Thymus (tissue), 14 donors: ENCODE measurements at places on chromosomes 7 and 10.
A peak's percentile ranks its signal among the peaks of the same experiment; 100 is the strongest.

- no peak for DNase-seq
- H3K27ac ChIP-seq: no peak overlapping the region
- no peaks in the 10 kb centered on the region for H3K27me3 ChIP-seq
- no peak overlapping the region for H3K4me3 ChIP-seq
Measured at GRCh38 chr10:77533887-77534278, 103.7 kb downstream of the KCNMA1 start.

- DNase-seq: no peak
- peaks cover 15% of the 10 kb centered on the region for H3K27me3 ChIP-seq
- H3K27ac ChIP-seq: no peak overlapping the region
- H3K4me1 ChIP-seq: no peaks in the 10 kb centered on the region
- H3K4me3 ChIP-seq: no peak overlapping the region
Measured at GRCh38 chr10:48606530-48607355, 1.9 kb upstream of the ARHGAP22 start.

DNA sequence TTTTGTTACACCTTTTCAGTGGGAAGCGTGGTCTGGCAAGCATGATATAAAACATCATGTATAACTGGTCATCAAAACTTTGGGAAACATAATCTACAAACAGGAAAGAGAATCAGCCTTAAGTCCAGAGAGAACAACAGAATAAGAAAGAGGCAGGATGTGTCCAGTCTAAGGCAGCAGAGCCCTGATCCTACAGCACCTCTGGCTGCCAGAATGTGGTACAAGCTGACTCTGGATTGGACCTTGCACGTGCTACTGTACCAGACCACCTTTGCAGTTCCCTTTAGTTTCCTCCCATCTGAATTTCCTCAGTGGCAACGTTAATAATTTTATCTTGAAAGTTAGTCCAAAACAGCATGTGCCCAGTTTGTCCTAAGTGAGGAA is 824.6 kb upstream of the IGFBP3 start:
- H3K27ac ChIP-seq: no peak overlapping the region
- no peaks in the 10 kb centered on the region for H3K27me3 ChIP-seq
- no peak overlapping the region for H3K4me3 ChIP-seq
- DNase-seq: no peak

DNA sequence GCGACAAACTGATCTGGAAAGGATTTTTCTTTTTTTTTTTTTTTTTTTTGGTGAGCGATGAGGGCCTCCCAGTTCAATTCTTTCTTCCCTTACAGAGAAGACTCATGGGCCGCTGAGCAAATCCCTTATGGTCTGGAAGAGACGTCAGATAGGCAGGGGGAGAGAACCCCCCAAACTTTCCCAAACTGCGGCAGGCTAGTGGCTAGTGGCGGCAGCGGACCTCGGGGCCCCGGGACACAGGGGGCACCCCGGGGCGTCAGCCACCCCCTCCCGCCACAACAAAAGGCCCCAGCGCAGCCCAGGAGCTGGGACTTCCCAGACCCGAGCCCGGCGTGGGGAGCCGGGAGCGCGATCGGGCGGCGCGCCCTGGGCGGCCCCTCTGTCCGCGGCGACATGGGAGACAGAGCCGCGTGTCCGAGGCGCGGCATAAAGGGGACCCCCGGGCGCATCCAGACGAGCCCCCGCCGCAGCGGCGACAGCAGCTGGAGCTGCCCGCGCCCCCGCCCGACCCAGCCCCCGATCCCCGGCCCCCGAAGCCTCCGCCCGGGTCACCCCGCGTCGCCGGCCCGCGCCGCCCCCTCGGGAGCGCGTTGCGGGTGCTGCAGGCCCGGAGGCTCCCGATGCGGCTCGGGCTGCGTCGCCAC is 755 bp downstream of the FAM171A1 start:
- no peak overlapping the region for H3K27ac ChIP-seq
- peaks cover 10% of the 10 kb centered on the region for H3K4me1 ChIP-seq
- peak overlapping the region; percentile 26 for H3K4me3 ChIP-seq
- H3K27me3 ChIP-seq: peaks cover 65% of the 10 kb centered on the region
- no peaks in the 10 kb centered on the region for H3K36me3 ChIP-seq
- no peak for DNase-seq

- no peaks in the 10 kb centered on the region for H3K4me1 ChIP-seq
- DNase-seq: no peak
- H3K4me3 ChIP-seq: no peak overlapping the region
- no peaks in the 10 kb centered on the region for H3K36me3 ChIP-seq
Measured at GRCh38 chr10:121049489-121049888, 198.3 kb downstream of the WDR11 start.

- no peaks in the 10 kb centered on the region for H3K36me3 ChIP-seq
- H3K4me3 ChIP-seq: peak overlapping the region; percentile 52
- no peak for DNase-seq
Measured at GRCh38 chr7:129824291-129825208, 128.2 kb downstream of the UBE2H start.

DNA sequence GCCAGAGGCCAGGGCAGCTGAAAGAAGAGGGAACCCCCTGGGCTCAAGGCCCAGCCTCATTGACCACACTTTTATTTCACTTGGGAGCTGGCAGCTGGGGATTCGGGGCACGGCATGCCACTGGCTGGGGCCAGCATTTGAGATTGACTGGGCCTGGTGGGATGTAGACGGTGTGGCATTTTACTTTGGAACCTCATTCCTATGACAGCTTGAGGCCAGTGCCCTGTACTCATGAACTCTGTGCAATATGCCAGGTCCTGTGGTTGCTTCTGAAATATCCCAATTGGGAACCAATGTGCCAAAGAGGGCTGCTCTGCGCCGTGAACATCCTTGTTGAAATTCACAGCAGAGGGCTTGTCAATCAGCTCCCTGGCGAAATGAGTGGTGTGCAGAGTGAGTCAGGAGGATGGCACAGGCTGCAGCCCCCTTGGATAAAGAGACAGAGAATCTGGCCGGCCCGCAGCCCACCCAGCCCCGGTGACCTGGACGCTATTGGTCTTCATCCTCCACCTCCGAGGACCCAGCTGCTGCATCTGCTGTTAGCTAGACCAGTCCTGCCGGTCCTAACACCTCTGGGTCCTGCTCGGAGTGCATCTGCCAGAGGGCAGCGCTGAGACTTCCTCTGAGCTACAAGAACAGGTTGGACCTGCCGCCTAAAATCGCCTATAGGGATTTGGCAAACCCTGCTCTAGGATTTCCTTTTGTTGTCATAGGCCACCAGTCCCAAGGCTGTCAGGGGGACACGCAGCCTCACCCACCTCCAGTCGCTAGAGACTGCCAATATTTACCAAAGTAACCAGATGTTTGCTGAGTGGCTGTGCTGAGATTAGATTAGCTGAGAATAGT is 58.0 kb downstream of the PRKAG2 start:
- no peaks in the 10 kb centered on the region for H3K27me3 ChIP-seq
- no peaks in the 10 kb centered on the region for H3K36me3 ChIP-seq
- no peak overlapping the region for H3K4me3 ChIP-seq
- H3K27ac ChIP-seq: no peak overlapping the region
- no peak for DNase-seq

DNA sequence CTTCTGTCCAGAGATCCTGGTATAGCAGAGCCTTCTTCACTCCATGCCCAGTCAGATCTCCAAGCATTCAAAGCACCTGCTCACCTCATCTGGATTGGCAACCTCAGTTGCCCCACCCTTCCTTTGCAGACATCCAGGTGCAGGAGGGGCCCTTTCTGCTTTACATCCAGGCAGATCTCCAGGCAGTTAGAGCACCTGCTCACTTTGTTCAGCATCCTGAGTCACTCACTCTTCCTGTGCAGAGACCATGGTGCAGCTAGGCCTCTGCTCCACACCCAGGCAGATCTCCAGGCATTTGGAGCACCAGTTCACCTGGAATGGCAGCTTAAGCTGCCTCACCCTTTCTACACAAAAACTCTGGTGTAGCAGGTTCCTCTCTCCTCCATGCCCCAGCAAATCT is 153.1 kb downstream of the CDK14 start:
- H3K4me3 ChIP-seq: no peak overlapping the region
- no peaks in the 10 kb centered on the region for H3K36me3 ChIP-seq
- no peak overlapping the region for H3K27ac ChIP-seq
- H3K27me3 ChIP-seq: no peaks in the 10 kb centered on the region
- DNase-seq: no peak
- no peaks in the 10 kb centered on the region for H3K4me1 ChIP-seq

DNA sequence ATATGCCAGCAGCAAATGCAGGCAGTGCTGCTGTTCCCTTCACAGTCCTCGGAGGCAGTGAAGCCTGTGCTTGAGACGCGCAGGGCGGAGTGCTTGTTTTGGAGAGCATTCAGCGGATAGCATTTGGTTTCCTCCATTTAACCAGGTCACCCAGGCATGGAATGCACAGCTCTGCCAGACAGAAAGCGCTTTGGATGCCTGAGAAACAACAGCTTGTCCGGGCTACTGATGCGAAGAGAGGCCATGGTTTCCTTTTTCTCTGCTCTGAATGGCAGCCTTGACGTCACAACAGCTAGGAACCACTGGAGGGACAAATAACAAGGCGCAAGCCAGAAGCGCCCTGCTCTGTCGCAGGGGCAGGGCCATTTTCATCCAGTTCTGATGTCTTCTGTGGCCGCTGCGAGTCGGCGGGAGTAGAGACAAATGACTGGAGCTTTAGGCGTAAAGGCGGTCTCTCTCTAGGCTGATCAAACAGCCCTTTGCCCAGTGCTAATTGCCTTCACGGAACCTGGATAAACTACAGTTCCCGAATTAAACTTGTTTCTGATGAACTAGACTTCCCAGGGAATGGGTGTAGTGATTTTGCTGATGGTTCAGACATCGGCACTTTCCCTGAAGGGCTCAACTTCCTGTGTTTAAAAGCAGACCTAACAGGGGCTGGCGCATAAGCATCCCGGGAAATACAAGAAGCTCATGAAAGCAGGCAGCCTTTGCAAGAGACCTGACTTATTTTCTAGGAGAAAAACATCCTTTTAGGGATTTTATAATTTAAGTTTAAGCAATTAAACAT is 187.6 kb upstream of the KLF14 start:
- no peak for DNase-seq
- no peak overlapping the region for H3K4me3 ChIP-seq
- no peaks in the 10 kb centered on the region for H3K27me3 ChIP-seq
- H3K27ac ChIP-seq: peak overlapping the region; percentile 33
- H3K36me3 ChIP-seq: no peaks in the 10 kb centered on the region

- H3K27me3 ChIP-seq: peaks cover 5% of the 10 kb centered on the region
- peak overlapping the region; percentile 51 for H3K27ac ChIP-seq
- H3K4me3 ChIP-seq: peak overlapping the region; percentile 57
- DNase-seq: no peak
- H3K36me3 ChIP-seq: no peaks in the 10 kb centered on the region
- H3K4me1 ChIP-seq: no peaks in the 10 kb centered on the region
Measured at GRCh38 chr10:484925-485661, 204.4 kb downstream of the DIP2C start.

DNA sequence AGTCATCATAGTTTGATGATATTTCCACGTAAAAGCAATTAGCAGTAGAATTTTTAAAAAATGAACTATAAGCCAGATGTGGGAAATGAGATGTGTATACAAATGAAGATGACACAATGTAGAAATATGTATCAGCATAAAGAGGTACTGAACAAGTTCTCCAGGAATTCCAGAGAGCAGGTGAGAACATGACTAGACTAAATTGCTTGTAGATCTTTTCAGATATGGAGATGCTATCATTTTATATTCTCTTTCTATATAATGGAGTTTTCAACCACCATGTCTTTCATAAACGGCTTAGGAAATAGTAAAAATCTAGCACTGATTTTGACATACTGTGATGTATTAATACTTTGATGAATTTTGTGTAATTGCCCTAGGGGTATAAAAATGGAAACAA is 130.9 kb downstream of the SEMA3D start:
- H3K36me3 ChIP-seq: no peaks in the 10 kb centered on the region
- H3K27me3 ChIP-seq: no peaks in the 10 kb centered on the region
- H3K4me1 ChIP-seq: no peaks in the 10 kb centered on the region

DNA sequence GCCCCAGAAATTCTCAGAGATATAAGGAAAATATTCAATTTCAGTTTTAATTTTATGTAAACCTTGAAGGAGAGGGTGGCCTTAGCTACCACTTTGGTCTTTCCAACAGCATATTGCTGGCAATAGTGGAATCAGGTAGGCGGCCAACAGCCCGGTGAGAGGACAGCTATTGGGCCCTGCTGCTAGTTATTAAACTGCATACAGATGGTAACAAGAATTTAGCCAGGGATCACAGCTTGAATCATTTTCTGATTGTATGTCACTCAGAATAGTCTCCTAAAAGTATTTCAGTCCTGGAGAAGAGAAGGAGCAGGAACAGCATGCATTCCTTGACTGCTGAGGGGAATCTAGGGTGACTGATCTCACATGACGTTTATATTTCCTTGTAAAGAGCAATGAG is 261.4 kb upstream of the SMIM30 start:
- H3K36me3 ChIP-seq: no peaks in the 10 kb centered on the region
- no peak for DNase-seq
- no peaks in the 10 kb centered on the region for H3K27me3 ChIP-seq

- no peaks in the 10 kb centered on the region for H3K36me3 ChIP-seq
- peaks cover 19% of the 10 kb centered on the region for H3K27me3 ChIP-seq
- peaks cover 7% of the 10 kb centered on the region for H3K4me1 ChIP-seq
- no peak overlapping the region for H3K4me3 ChIP-seq
- H3K27ac ChIP-seq: no peak overlapping the region
- no peak for DNase-seq
Measured at GRCh38 chr7:73618538-73618937, 5.8 kb downstream of the MLXIPL start.

DNA sequence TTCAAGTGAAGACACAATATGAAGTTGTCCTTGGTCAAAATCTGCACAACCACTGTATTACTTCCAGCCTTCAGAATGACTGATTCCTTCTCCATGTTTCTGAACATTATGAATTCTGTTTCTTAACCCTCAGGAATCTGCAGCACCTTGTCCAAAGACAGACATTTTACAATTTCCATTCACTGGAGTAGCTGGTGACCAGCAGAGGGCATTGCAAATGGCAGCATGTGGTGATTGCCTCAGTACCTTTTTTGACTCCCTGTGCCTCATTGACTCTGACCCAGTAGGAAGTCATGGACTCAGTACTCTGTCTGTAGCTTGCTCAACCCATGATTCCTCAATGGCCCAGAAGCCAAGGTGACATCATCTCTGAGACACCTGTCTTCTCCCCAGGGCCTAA is 879 bp upstream of the VPS41 start:
- H3K4me3 ChIP-seq: no peak overlapping the region
- no peaks in the 10 kb centered on the region for H3K27me3 ChIP-seq
- H3K27ac ChIP-seq: no peak overlapping the region
- no peaks in the 10 kb centered on the region for H3K36me3 ChIP-seq
- no peak for DNase-seq

- DNase-seq: no peak
- H3K27me3 ChIP-seq: no peaks in the 10 kb centered on the region
- no peak overlapping the region for H3K4me3 ChIP-seq
- H3K36me3 ChIP-seq: no peaks in the 10 kb centered on the region
Measured at GRCh38 chr7:146720195-146720594, 603.6 kb downstream of the CNTNAP2 start.

DNA sequence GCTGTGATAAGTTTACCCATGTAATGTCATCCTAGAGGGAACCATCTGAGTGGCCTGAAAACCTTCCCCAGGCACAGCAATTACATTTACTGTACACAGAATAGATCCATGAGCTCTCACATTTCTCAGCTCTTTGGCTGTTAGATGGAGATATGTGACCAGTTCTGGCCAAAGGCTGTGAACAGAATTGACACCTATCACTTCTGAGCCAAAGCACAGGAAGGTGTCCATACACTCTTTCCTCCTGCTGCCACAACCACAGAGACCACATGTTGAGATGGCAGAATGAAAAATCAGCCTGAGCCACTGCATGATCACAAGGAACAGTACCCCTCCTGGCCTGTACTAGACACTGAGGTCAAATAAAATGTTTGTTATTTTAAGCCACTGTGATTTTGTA is 44.3 kb upstream of the ATOH7 start:
- no peaks in the 10 kb centered on the region for H3K4me1 ChIP-seq
- no peaks in the 10 kb centered on the region for H3K36me3 ChIP-seq
- DNase-seq: no peak
- no peak overlapping the region for H3K27ac ChIP-seq
- no peaks in the 10 kb centered on the region for H3K27me3 ChIP-seq
